GM12892 (cell line): ENCODE measurements at places on chromosomes 1 and 21.

DNA sequence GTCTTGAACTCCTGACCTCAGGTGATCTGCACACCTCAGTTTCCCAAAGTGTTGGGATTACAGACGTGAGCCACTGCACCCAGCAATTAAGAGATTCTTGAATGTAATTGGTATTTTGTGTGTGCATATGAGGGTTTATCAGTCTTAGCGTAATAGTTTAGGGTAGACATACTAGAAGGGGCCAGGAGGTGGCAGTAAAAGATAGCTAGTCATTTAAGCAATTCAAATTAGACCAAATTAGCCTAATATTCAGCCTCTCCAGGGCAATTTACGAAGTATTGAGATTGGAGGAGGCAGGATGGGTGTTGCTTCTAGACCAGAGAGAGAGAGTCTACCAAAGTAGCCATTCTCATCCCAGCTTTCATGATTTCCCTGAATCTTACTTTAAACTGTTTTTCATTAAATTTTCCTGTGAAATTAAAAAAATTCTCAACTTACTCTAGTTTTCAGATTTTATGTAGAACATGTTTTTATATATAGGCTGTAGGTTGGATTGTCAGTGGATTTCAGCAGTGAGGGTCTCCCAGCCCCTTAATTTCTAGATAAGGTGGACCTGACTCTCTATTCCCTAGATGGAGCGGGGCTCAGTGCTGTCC lies 119.7 kb downstream of the HHAT start:
- no peak for DNase-seq

GRCh38 chr1:154431586-154432373 lies 26.6 kb downstream of the IL6R start:
- DNase-seq: no peak

DNA sequence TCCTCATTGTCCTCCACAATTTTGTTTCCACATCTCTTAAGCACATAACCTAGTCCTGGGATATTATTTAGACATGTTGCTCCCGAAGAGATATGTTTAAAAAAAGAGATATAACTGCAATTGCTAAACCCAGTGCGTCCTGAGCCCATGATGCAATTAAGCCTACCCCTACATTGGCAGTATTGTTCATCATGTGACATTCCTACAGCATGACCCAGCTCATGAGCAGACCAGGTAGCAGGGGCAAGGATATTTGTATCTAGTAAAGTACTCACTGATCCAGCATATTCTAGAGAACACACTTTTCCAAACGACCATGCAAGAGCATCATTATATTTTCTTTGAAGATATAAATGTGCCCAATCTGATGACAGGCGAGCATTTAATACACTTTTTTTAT lies 1.2 kb downstream of the ADAM30 start:
- no peak for DNase-seq

GRCh38 chr1:28577052-28577678 lies 14.9 kb upstream of the RAB42 start:
- no peak for DNase-seq

- no peak for DNase-seq
Measured at GRCh38 chr1:27557596-27558340, 46.2 kb downstream of the AHDC1 start.

DNA sequence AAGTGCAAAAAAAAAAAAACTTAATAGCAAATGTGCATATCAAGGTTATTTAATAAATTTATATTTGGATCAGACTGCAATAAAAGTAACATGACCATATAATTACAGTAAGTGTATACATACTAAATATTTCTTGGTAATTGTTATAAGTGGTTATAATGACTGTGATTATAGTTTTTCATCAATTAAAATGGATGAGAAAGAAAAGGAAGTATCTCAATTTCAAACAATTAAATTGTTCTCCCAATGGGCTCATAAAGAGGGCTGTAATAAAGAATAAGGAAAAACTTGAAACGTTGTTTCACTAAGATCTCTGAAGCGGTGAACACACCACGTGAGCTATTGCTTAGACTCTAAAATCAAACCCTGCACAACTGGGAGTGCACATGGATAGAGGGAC lies 104.1 kb downstream of the CDC42BPA start:
- no peak for DNase-seq

- DNase-seq: no peak
Measured at GRCh38 chr1:12620931-12621330, 2.9 kb upstream of the DHRS3 start.

DNA sequence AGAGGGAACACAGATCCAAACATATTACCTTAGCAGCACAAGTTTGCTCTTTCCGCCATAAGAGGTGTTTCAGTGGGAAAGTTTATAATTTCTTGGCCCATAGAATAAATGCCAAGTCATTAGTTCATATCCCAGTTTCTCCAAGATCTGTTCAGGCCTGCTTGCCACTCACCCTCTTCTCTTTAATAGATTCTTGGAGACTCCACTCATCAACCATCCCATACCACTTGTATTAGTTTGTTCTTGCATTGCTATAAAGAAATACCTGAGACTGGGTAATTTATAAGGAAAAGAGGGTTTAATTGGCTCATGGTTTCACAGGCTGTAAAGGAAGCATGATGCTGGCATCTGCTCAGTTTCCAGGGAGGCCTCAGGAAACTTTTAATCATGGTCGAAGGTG lies 34.8 kb upstream of the MYSM1 start:
- no peak for DNase-seq

DNA sequence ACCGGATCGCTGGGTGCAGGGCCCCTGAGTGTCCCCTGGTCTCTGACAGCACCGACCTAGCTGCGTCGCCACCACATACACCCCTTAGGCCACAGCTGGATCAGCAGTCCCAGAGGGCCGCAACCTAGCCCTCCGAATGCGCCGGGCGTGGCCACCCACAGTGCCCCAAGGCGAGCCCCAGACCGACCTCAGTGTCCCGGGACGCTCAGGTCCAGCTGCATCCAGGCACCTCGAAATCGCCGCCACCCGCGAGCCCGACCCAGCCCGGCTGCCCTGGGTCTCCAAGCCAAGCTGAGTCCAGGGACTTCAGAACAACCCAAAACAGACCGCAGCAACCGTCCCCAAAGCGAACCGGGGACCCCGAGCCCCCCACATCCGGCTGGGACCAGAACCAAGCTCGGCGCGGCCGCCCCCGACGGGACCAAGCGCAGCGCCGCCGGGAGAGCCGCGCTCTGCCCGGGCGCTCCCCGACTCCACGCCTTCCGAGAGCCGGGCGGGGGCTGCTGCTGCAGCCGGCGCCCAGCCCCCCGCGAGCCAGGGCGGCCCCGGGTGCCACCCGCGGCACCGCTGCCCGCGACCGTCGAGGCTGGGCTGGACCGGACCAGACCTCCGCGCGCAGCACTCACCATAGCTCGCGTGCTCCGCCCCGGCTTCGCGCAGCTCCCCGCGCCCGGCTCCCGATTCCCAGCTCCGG lies 54.6 kb upstream of the ECE1 start:
- DNase-seq: no peak

DNA sequence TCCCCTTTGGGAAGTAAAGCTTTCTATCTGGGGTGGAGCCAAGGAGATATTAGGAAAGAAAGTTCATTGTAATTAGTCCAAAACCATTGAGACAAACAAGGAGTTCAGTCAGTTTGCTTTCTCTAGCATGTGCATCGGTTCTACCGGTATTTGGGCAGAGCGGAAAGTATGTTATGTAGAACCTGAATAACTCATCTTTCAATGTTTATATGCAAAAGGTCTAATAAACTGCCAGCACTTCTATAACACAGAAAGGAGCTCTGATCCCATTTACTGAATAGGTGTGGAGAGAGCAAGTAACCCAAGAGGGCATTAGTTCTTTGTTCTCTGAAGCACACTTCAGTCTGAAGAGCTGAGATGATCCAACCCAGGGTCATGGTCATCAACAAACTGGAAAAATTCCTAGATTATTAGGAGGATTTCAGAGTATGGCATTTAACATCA lies 3.5 kb downstream of the TGFB2 start:
- DNase-seq: no peak

- DNase-seq: no peak
Measured at GRCh38 chr1:232218955-232219865, 410.7 kb downstream of the SIPA1L2 start.

- no peak for DNase-seq
Measured at GRCh38 chr1:21024918-21025317, 151.8 kb downstream of the EIF4G3 start.

DNA sequence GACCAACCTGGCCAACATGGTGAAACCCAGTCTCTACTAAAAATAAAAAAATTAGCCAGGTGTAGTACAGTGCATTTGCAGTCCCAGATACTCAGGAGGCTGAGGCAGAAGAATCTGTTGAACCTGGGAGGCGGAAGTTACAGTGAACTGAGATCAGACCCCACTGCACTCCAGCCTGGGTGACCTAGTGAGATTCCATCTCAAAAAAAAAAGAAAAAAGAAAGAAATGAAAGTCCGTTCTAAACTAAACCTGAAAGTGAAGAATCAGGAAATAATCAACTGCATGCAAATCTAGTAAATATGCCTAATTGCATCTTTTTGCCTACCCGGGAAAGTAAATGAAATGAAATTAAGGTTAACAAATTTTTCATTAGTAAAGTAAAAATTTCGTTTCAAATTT lies 99.6 kb downstream of the ZZZ3 start:
- DNase-seq: no peak

DNA sequence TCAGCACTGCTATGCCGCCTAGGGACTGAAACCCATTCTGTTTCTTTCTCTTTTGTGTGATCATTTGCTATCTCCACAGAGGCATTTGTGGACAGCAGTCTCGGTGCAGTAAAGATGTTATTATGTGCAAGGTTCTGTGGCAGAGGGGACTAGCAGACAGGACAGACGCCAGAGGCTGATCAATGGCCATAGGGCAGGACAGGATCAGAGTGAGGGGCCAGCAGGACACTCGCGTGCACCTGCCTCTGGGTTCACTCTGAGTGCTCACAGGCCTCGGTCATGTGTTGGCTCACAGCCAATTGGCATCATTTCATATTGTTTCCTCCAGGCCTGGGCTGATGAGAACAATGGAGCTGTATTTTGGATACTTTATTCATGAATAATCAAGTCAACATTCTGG lies 212.6 kb downstream of the TGFB2 start:
- no peak for DNase-seq

GRCh38 chr21:15098908-15099307 lies 34.1 kb upstream of the NRIP1 start:
- DNase-seq: no peak

GRCh38 chr1:218705911-218706893 lies 361.1 kb downstream of the TGFB2 start:
- DNase-seq: no peak

DNA sequence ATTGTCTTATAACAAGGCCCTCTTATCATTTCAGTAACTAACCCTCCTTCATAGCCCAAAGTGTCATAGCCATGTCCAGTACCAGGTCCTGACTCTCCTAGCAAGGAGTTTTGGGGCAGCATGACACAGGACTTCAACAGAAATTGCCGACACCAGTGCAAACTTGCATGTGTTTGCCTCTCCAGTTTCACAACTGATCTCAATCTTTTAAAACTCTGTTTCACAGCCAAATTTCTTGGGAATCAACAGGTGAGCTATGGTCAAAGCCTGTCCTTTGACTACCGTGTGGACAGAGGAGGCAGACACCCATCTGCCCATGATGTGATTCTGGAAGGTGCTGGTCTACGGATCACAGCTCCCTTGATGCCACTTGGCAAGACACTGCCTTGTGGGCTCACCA lies 36.8 kb downstream of the LAMC2 start:
- DNase-seq: no peak
